Uterus (tissue), 4 donors: ENCODE measurements at places on chromosomes 12 and 14. TPM values are rescaled to one million over a fixed set of nuclear protein-coding genes. Genes with fewer than 3 reads are reported as not detected.

The RPL10L gene
- not detected for total RNA-seq

DNA sequence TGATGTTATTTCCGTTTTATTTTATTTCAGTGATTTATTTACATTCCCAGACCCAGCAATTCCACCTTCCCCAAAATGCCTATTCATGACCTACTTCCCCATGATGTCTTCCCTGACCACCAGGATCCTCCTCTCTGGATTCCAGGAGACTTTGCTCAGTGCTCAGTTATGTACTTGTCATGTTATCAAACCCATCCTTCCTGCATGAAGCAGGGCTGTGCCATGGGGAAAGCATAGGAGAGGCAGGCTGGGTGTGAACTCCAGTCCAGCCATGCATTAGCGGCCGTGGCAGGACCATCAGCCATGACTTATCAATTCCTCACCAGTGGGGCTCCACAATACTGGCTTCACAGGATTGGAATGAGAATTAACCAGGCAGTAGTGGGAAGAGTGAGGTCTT, 57.8 kb downstream of the B4GALNT3 start:
- no peaks in the 10 kb centered on the region for H3K27me3 ChIP-seq
- no peak overlapping the region for H3K27ac ChIP-seq
- no peak overlapping the region for H3K4me3 ChIP-seq
- H3K36me3 ChIP-seq: no peaks in the 10 kb centered on the region

DNA sequence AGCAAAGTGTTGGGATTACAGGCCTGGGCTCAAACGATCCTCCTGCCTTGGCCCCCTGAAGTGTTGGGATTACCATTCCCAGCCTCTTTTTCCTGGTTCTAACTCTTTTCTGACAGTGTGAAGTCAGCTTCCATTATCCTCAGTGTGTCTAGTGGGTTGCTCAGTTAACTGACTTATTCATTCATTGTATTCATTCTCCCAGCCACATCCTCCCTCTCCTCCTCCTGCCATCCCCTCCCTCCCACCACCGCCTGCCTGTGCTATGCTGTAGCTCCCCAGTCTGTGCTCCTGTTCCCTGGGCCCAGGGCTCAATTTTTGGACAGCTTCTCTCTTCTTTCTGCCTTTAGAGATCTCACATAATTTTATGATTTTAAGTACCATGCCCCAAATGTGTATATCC, 19.4 kb downstream of the ATP6V0A2 start:
- no peaks in the 10 kb centered on the region for H3K4me1 ChIP-seq
- H3K27me3 ChIP-seq: no peaks in the 10 kb centered on the region
- no peak overlapping the region for H3K27ac ChIP-seq
- DNase-seq: no peak
- H3K36me3 ChIP-seq: no peaks in the 10 kb centered on the region

The TRIM9 gene
- 2.4 TPM for total RNA-seq

DNA sequence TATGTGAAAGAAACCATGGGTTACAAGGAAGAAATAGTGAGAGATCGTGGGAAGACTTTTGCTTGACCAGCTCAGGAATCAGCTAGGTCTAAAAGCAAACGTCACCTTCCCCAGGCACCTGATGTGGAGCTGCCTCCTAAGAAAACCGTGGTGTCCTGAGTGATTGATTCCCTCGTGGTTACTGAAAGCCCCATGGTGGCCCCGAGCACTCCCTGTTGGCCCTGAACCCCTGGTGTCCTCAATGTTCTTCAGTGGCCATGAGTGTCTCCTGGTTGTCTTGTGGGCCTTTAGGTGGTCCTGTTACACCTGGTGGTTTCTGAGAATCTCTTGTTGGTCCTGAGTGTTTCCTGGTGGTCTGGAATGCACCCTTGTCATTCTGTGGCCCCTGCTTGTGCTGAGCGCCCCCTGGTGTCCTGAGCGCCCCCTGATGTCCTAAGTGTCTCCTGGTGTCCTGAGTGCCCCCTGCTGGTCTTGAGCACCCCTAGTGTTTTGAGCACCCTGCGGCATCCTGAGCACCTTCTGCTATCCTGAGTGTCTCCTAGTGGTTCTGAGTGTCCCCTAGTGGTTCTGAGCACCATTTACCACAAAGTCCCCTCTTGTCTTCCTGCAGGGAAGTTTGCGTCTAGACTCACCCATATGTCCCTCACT, 518.7 kb downstream of the TMEM121 start:
- no peaks in the 10 kb centered on the region for H3K36me3 ChIP-seq
- H3K27ac ChIP-seq: no peak overlapping the region
- no peaks in the 10 kb centered on the region for H3K27me3 ChIP-seq
- no peaks in the 10 kb centered on the region for H3K4me1 ChIP-seq

The OR6S1 gene
- total RNA-seq: not detected

DNA sequence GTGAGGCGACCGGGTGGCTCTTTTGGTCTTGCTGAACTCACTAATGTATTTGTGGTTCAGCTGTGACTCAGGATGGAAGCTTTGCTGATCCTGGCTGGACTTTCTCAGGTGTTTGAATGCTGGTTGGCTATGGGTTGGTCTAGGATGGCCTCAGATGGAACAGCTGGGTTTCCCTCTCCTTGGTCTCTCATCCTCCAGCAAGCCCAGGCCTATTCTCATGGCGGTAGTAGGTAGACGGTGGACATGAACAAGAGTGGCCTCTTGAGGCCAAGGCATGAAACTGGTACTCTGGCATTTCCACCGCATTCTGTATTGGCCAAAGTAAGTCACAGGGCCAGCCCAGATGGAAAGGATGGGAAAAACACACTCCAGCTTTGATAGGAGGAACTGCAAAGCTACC, 11.8 kb upstream of the POLR3B start:
- no peak for DNase-seq
- no peaks in the 10 kb centered on the region for H3K27me3 ChIP-seq
- H3K4me3 ChIP-seq: no peak overlapping the region
- H3K27ac ChIP-seq: no peak overlapping the region
- no peaks in the 10 kb centered on the region for H3K4me1 ChIP-seq
- H3K36me3 ChIP-seq: no peaks in the 10 kb centered on the region

DNA sequence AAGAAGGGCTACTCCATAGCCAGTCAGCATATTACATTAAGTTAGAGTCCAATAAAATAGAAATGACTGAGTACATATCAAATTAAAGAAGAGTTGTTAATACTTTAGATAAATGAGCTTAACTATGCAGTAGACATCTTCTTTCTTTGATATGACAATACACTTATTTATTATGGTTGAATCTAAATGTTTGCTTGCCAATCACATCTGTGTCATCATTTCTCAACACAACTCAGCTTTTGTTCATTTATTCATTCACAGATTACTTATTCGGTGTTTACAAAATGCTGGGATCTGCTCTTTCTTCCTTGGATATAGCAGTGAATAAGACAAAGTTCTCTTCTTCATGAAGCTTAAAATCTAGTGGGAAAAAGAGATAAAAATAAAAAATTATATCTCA, 614.6 kb upstream of the ATP2B1 start:
- H3K27me3 ChIP-seq: no peaks in the 10 kb centered on the region
- no peak overlapping the region for H3K4me3 ChIP-seq
- no peaks in the 10 kb centered on the region for H3K4me1 ChIP-seq
- H3K36me3 ChIP-seq: no peaks in the 10 kb centered on the region
- no peak for DNase-seq

- peak; percentile 42 for DNase-seq
- H3K27me3 ChIP-seq: no peaks in the 10 kb centered on the region
- no peaks in the 10 kb centered on the region for H3K36me3 ChIP-seq
- H3K27ac ChIP-seq: no peak overlapping the region
- no peaks in the 10 kb centered on the region for H3K4me1 ChIP-seq
- no peak overlapping the region for H3K4me3 ChIP-seq
Measured at GRCh38 chr12:118404876-118405521, 28.6 kb downstream of the SUDS3 start.

The SERPINA3 gene
- total RNA-seq: 31.6 TPM

The TAS2R8 gene
- total RNA-seq: not detected

- DNase-seq: no peak
- no peak overlapping the region for H3K27ac ChIP-seq
- no peak overlapping the region for H3K4me3 ChIP-seq
- H3K36me3 ChIP-seq: no peaks in the 10 kb centered on the region
- H3K4me1 ChIP-seq: no peaks in the 10 kb centered on the region
Measured at GRCh38 chr12:107411792-107412535, 273.6 kb upstream of the PWP1 start.

DNA sequence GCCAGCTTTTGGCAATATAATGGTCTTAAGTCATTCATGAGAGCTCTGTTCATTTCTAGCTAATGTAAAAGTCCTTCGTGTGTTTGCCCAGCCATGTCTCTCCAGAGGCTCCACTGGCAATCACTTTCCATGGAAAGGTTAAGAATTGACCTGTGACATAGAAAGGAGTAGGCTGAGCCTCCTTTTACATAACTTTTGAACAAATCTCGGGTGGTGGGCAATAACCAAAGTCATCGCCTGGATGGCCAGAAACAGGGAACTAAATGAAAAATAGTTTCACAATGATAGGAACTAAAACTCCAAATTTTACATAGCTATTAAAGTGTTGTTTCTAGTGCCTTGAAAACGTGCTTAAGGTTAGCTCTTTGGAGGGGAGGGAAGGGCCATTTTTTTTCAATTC, 6.5 kb downstream of the BHLHE41 start:
- no peaks in the 10 kb centered on the region for H3K4me1 ChIP-seq
- no peak overlapping the region for H3K4me3 ChIP-seq
- H3K27ac ChIP-seq: no peak overlapping the region
- H3K27me3 ChIP-seq: no peaks in the 10 kb centered on the region
- H3K36me3 ChIP-seq: no peaks in the 10 kb centered on the region

DNA sequence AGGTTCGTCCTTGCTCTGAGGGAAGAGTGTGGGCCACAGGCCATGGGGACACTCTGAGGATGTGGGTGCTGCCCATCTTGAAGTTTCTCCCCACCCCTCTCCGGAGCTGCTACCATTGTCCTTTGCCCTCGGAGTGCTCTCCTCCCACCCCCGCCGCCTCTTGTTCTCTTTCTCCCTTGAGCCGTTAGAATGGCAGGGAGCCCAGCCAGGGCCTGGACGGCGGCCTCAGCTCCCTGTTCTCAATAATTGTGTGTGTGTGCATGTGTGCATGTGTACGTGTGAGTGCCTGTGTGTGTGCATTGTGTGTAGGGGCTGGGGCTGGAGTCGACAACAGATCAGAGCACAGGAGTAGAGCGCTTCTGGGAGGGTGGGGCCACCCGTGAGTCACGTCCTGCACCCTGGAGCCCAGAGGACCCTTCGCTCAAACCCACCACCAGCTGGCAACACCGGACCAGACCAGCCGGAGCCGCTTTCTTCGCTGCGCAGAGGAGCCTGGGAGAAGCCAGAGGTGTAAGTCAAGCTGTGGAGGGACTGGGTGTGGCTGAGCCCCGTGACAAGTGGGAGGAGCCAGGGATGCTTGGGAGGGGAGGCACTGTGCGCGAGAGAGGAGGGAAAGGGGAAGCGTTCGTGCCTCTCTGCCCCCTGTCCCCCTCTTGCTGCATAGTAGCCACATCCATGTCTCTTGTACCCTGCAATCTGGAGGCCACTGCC, 25.9 kb upstream of the KCNA5 start:
- no peaks in the 10 kb centered on the region for H3K36me3 ChIP-seq
- H3K4me3 ChIP-seq: no peak overlapping the region
- H3K27ac ChIP-seq: no peak overlapping the region
- no peaks in the 10 kb centered on the region for H3K4me1 ChIP-seq
- H3K27me3 ChIP-seq: no peaks in the 10 kb centered on the region

DNA sequence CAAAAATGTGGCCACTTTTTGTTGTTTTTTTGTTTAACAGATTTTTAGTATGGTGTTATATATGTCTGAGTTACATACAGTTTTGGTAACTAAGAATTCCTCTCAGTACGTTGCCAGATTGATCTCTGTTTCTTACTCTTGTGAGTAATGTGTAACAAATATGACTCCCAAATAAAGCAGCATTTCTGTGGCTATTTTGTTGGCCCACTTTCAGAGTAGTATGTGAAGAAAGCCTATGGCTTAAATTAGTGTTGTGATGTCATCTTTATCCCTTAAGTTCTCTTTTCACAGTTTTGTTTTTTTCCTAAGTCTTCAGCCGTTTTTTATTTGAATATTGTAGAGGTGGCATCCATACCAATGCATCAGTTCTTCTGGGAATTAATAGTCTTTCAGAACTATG, 10.7 kb downstream of the PCNX4 start:
- H3K27me3 ChIP-seq: no peaks in the 10 kb centered on the region
- H3K4me1 ChIP-seq: no peaks in the 10 kb centered on the region
- no peak overlapping the region for H3K4me3 ChIP-seq
- DNase-seq: no peak

DNA sequence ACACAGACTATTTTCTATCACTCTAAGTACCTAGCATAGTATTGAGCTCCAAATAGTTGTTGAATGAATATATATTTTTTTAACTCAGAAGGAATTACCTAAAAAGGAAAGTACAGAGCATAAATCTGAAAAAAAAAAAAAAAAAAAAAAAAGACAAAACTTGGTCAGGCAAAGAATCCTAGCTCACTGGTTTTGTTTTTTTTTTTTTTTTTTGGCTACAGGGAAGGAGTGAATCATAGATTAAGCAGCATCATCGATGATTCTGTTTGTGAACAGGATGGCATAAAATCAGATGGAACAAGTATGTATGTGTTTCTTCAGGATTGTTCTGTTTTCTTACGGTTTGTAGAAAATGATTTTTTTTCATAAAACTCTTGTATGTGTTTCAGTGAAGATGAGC, 66.1 kb upstream of the BCAT1 start:
- H3K4me1 ChIP-seq: no peaks in the 10 kb centered on the region
- no peak overlapping the region for H3K27ac ChIP-seq
- H3K4me3 ChIP-seq: no peak overlapping the region
- no peak for DNase-seq
- no peaks in the 10 kb centered on the region for H3K27me3 ChIP-seq
- no peaks in the 10 kb centered on the region for H3K36me3 ChIP-seq
